SW 1271 (cell line): ENCODE measurements at places on chromosomes 4 and X.

DNA sequence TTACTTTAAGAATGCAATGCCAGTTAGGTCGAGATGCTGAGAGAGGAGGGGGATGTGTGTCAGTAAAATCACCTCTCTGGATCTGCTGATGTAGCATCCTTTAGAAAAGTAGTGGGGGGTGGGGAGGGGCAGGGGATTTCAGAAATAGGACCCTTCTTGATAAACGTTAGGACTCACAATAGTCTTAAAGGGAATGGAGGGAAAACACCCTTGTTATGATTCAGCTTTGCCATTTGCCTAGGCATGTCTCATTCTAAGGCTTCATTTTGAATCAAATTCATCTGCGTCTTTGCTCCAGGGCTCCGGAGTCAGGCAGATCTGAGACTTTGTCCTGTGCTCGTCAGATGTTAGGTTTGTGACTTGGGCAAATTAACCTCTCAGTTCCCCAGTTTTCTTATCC is 879 bp downstream of the SH2D1A start:
- DNase-seq: no peak

DNA sequence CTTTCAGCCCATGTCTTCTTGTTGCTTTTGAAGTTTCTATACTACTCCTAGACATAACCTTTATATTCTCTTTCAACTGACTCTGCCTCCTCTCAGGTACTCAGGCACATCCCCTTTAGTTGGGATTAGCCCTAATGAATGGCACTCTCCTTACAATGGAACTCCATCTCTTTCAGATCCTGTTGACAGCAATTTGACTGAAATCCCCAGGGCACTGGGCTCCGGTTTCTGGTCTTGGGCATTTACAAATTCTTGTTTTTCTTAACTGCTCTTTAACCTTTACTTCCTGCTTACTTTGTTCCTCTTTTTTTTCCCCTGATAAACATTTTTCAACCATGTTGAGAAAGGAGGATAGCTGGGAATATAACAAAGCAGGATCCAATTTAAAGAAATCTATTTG is 68.9 kb downstream of the ENOX2 start:
- DNase-seq: no peak

- no peak for DNase-seq
These were observed 38.5 kb upstream of the IL13RA1 start for GRCh38 chrX:118688935-118689334.

DNA sequence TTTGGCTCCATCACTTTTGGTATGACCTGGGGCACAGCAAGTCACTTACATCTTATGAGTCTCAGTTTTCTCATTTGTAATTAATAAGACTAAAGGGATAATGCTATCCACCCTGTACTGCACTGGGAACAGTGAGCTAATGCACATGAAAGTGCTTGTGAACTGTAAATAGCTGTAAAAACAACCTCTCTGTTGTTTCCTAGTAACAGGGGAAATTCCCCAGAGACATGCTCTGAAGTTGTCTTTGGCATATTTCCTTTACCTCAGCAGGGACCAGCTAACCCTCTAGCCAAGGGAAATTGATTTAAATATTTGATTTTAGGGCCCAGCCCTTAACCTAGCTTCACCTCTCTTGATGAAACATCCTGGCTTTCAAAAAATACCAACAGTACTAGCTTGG is 6.1 kb upstream of the CYSLTR1 start:
- no peak for DNase-seq
